Neural crest cell (in vitro differentiated cells): ENCODE measurements at places on chromosomes 1 and 21. TPM values are rescaled to one million over a fixed set of nuclear protein-coding genes. Genes with fewer than 3 reads are reported as not detected.
A peak's percentile ranks its signal among the peaks of the same experiment; 100 is the strongest.

CACHD1 gene
- 40.8 and 41.0 TPM in 2 replicates for total RNA-seq

ORC1 gene
- 36.9 and 38.5 TPM in 2 replicates for total RNA-seq

TEDDM1 gene
- total RNA-seq = not detected in 2 replicates

COL6A2 gene
- total RNA-seq = 17.8 and 18.5 TPM in 2 replicates

SLC44A3 gene
- 0.64 and 0.77 TPM in 2 replicates for total RNA-seq

CEP104 gene
- total RNA-seq = 36.2 and 37.3 TPM in 2 replicates

ADAMTS5 gene
- 0.34 and 0.40 TPM in 2 replicates for total RNA-seq

SPRR1B gene
- total RNA-seq = not detected in 2 replicates

MCOLN3 gene
- total RNA-seq = 0.09 TPM in 1 of 2 replicates, not detected in the other

DNA sequence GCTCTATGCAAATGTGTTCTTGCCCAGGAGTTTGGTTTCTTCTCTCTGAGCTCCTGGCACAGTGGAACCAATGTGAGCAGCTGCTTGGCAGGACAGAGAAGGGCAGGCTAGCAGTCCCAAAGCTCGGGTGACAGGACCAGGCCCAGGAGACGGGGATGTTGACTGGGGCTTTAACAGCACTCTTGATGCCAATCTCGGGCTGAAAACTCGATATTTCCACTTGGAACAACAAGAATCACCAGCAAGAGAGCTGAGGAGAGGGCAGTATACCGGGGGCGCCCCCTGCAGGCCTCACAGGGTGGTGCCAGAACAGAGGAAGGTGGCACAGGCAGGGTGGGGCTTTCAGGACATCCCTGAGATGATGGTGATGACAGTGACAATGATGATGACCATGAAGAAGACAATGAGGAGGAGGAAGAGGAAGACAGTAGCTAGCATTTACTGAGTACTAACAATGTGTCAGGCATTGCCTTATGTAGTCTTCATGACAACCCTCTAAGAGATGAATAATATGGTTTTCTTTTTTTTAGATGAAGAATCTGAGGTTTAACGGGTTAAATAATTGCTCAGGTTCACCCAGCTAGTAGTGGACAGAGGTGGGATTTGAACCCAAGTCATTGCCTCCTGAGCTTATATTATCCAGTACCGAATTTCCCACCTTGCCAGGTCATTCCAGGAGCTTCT lies 2.7 kb upstream of the KCNJ9 start:
- DNase-seq = no peak

- no peak for DNase-seq
Measured at GRCh38 chr21:42463861-42464515, 32.0 kb downstream of the RSPH1 start.

DNA sequence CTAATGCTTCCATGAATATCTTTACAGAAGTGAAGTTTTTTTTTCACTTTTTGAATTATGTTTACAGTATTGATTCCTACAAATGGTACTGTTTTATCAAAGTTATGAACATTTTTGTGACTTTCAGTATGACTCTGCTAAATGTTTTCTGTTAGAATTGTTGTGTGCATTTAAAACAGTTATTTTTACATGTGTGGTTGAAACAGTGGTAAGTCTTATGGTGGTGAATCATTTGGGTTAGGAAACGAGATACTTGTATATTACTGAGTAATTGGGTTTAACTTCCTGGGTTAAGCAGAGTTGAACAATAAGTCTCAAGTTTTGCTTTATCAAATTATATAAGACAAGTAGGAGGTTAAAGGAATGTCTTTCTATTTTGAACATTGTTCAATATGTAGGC lies 66.8 kb downstream of the VPS13D start:
- DNase-seq = no peak

GRCh38 chr1:212267460-212267859 lies 17.8 kb upstream of the PPP2R5A start:
- no peak for DNase-seq

DNA sequence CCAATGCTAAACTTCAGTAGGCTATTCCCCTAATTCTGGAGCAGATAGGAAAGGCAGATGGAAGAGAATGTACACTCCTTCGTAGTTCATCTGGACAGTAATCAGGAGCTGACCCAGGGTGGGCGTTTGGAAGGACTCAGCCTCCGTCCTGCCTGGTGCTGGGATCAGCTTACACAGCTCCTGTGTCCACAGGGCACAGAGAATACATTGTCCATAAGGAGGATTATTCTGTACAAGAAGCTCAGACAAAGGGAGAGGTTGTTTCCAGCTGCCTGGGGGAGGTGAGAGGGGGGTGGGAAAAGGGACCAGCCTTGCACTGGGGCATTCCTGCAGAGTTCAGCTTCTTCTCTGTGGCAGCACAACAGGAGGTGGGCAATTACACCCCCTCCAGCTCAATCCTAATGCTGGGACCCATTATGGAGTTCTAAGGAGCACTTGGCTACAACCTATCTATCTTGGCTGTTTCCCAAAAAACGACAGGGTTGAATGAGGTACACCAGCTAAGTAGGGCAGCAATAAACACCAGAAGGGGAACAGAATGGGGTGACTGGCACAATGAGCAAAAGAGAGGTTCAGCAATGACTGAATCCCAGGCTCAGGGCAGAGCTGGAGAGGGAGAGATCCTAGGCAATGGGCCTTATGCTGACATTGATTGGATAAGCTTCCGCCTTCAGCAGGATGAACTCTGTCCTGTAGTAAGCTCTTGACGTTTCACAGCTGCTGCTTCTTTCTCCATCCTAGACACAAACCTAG lies 7.4 kb downstream of the MED8 start:
- peak; percentile 28 for DNase-seq

DNA sequence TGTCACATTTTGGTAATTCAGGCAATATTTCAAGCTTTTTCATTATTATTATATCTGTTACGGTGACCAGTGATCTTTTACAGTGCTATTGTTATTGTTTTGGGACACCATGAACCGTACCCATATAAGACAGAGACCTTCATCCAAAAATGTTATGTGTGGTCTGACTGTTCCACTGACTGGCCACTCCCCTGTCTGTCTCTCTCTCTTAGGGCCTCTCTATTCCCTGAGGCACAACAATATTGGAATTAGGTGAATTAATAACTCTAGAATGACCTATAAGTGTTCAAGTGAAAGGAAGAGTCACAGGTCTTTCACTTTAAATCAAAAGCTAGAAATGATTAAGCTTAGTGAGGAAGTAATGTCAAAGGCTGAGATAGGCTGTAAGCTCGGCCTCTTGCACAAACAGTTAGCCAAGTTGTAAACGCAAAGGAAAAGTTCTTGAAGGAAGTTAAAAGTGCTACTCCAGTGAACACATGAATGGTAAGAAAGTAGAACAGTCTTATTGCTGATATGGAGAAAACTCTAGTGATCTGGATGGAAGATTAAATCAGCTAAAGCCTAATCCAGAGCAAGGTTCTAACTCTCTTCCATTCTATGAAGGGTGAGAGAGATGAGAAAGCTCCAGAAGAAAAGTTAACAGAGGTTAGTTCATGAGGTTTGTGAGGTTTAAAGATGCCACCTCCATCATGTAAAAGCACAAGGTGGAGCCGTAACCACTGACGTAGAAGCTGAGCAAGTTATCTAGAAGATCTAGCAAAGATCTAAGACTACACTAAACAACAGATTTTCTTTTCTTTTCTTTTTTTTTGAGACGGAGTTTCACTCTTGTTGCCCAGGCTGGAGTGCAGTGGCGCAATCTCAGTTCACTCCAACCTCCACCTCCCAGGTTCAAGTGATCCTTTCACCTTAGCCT lies 19.7 kb upstream of the DIPK1A start:
- DNase-seq = no peak

GRCh38 chr1:47780469-47780995 lies 216.7 kb downstream of the TRABD2B start:
- no peak for DNase-seq

GRCh38 chr1:19400192-19400611 lies 85.1 kb downstream of the CAPZB start:
- no peak for DNase-seq

DNA sequence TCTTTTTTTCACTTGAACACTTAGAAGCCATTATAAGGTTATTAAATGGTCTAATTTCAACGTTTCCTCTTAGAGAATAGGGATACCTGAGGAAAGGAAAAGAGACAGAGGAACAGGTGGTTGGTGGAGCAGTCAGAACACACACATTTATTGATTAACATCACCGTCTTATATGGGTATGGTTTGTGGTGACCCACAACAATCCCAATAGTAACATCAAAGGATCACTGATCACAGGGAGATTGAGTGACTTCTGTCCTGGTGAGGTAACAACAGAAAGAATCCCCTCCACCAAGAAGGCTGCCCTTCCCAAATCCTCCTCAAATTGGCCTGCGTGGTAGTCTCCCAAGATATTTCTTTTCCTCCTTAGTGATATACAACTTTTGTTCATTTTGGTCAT lies 474.0 kb downstream of the PLPP3 start:
- no peak for DNase-seq

DNA sequence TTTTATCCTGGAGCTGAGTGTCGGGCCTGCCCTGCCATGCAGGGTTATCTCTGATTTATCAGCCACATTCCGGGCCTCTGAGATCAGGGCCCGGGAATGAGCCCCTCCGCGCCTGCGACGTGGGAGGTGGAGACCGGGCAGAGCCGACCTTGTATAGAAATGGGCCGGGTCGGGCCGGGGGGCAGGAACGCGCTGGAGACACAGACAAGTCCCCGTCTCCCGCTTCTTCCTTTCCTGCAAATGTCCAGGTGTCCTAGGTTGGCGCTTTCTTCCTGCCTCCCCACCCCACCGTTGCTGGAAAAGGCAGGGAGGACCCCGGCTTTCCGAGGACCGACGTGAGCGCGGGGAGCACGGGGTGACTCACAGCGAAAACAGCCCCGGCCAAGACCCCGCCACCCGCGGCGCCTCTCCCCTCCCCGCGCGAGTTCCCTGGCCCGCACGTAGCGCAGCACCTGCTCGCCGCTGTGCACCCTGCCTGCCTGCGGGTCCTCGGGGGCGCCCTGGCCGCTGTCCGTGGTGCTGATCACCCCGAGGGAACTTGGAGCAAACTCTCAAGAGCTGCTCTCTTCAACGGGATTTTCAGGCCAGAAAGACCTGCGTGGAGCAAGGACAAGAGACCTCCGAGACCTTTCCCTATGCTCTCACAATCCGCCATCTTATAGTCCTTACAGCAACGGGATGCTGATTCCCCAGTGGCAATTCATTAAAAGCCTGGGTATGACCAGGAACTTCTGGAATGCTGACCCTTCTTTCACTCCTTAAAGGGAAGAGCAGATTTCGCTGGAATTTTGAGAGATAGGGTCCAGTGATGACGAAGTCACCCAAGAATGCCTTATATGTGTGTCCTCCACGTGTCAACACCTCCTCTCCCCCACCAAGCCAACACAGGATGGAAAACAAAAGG lies 475 bp upstream of the NPPB start:
- peak; percentile 80 for DNase-seq

DNA sequence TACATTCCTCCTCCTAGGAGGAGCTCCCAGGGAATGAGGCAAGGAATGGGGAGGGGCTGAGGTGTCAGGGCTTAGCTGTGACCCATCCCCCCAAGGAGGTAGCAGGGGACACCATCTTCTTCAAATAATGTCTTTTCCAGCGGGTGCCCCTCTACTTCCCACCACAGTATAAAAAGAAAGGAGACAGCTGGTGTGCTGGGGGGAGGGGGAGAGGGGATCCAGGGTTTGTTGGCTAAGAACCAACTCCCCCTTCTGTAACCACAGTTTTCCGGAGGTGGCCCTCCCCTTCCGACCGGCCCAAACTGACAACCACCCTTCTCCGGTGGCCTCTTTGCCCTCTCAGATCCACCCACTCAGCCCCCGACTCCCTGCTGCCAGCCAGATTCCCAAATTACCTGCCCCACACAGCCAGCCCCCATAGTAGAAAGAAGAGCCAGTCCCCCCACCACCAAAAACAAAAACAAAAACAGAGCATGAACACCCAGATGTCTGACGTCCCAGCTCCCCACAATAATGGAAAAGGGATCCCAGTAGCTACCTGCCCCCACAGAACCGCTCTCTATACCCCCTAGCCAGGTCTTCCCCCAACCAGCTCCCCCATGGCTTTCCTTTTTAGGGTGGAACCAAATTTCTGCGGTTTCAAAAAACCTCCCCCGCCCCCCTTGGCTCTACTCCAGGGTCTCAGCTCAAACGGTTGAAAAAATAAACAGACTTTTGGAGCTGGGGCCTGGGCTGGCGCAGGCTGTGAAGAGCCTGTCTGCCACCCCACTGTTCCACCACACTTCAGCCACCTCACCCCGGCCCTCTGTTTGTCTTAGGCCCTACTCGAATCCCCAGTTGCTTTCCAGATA lies 2.1 kb downstream of the ARHGEF2 start:
- no peak for DNase-seq

DNA sequence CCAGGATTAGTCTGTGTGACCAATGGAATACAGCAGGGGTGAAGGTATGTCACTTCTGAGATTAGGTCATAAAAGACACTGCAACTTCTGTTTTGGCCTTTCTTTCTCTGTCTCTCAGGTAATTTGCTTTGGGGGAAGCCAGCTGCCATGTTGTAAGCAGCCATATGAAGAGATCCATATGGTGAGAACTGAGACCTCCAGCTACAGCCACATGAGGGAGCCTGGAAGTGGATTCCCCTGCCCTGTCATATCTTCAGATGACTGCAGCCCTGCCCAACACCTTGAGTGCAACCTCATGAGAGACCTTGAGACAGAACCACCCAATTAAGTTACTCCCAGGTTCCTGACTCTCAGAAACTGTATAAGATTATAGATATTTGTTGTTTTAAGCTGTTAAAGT lies 70.1 kb upstream of the ESRRG start:
- DNase-seq = no peak

DNA sequence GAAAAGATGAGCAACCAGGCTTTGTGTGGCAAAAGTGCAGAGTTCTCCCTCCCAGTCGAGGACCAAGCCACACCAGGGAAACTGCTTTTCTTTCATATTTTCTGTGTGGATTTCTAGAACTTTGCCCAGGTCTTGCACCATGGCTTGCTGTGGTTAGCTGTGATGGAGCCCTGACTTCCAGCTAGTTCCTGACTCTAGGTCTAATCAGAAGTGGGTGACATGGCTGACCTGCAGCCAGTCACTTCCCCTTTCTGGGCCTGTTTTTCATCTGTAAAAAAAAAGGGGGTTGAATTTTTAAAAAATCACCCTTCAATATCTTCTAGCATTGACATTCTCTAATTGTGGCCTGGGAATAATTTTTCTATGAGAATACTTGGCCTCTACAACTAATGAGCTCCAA lies 491.2 kb upstream of the USP24 start:
- DNase-seq = no peak

DNA sequence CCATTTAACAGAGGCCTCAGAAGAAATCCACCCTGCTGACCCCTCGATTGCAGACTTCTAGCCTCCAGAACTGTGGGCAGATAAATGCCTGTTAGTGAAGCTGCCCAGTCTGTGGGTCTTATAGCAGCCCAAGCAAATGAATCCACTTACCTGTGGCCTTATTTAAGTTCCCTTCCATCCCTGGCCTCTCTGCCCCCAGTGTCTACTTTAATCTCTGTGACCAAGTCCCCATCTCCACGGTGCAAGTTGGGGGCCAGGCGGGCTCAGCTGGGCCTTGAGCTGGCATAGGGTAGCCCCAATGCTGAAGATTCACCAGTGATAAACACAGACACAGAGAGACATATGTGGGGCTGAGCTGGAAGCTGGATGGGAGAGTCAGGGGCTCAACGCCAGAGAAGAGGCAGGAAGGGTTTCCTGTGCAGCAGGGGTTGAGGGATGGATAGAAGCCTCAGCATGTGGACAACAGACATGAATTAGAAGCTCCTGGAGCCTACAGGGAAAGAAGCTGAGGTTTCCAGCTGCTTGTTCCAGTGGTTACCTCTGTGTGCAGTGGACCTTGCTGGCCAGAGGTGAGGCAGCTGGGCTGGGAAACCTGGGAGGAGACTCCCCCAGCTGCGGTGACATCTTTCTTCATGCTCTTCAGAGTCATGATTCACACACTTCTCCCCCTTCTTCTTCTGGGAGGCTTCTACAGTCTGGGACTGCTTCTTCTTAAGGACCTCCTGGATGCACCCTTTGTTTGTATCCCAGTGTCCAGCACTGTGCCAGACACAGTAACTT lies 13.4 kb upstream of the B3GALT5 start:
- no peak for DNase-seq
